ENCODE measurements at places on chromosomes 1 and 21. TPM values are rescaled to one million over a fixed set of nuclear protein-coding genes. Genes with fewer than 3 reads are reported as not detected.

Gene PCSK9
- 0.53 TPM for total RNA-seq

Gene PCP4
- total RNA-seq = not detected

- no peak for DNase-seq
These were observed 79.8 kb upstream of the WNT4 start for GRCh38 chr1:22222723-22223122.

Gene GOLT1A
- 0.50 TPM for total RNA-seq

DNA sequence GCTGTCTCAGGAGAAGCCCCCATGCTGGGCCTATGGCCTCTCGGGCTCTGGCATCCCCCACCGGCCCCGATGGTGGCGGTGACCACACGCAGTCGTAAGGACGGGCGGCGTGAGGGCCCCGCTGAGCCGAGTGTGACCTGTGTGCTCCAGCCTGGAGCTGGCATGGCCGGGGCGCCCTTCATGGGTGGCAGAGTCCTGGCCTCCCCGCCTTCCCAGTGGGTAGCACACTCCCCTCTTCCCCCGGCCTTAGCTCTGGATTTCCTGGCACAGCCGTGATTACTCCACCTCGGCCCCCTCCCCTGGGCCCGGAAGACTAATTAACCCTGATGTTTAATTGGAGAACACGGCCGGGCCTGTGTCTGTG lies 44.6 kb downstream of the SLX9 start:
- no peak for DNase-seq

GRCh38 chr1:28123461-28123961 lies 35.1 kb upstream of the EYA3 start:
- DNase-seq = peak; percentile 92

Gene KCNE2
- 0.27 TPM for total RNA-seq

DNA sequence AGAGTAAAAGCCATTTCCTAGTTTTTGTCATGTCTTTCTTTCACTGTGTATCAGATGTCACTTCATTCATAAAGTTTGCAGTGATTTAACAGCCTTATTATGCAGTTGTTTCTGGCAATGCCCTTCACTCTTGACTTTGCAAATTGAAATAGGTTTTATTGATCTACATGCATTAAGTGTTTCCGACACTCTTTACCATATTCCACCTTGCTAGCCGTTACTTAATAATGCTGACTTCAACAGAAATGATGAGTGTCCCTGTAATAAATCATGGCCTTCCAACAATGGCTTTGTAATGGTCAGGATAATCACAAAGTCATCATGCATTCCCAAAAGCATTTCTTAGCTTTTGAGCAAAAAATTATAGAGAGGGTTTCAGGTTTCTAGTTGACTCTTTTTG lies 236.8 kb upstream of the FMN2 start:
- no peak for DNase-seq

Gene HAO2
- total RNA-seq = not detected

DNA sequence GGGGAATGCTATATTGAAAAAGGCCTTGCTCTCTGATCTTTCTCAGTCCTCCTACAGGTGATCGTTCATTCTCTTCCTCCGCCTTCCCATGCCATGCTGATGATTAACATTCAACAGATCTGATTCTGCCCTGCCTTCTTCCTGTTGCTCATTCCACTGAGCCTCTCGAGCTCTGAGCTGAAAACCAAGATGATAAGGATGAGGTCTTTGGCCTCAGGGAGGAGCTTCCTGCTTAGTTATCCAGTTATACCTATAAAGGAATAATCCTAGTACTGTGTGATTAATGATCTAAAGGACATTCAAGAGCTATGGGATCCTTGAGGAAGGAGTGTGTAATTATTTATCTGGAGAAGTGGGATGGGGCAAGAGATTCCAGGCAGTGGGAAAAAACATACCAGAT lies 25.2 kb upstream of the MAP3K7CL start:
- peak; percentile 74 for DNase-seq

Gene DCDC2B
- total RNA-seq = not detected

DNA sequence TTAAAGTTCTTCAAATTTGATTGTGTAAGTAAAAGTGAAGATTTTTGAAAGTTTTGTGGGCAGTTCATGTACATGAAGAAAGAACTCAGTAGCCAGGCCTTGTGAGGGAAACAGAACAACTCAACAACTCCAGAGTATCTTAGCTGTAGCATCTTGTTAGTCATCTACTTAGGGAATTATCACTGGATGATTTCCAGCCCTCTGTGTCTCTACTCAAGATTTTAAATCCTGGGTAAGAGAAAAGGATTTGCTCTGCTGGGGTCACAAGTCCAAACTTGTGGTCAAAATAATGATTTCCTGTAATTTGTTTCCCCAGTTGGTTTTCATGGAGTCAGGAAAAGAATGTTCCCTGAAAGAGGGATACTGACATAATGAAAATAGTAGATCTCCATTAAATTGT lies 8.2 kb downstream of the OR10T2 start:
- no peak for DNase-seq

Gene ANXA9
- total RNA-seq = not detected

- peak; percentile 16 for DNase-seq
These were observed at the start of gene C4BPB for GRCh38 chr1:207088701-207089626. Gene C4BPB (plus strand): TSS chr1:207088860. CDS start chr1:207089532, 672 bp downstream.

All from astrocyte (in vitro differentiated cells and primary cell).